Regular cardiac myocyte (primary cell): ENCODE measurements at places on chromosomes 3 and 15. TPM values are rescaled to one million over a fixed set of nuclear protein-coding genes. Genes with fewer than 3 reads are reported as not detected.

Gene GP5
- 0.19 and 1.1 TPM in 2 replicates for total RNA-seq

Gene ASB14
- not detected in 2 replicates for total RNA-seq

Gene DLL4
- total RNA-seq, result 0.28 and 0.38 TPM in 2 replicates

Gene PRSS50
- not detected in 2 replicates for total RNA-seq

Gene LRRC49
- 12.4 and 13.0 TPM in 2 replicates for total RNA-seq

Gene FETUB
- not detected in 2 replicates for total RNA-seq

Gene TMC3
- total RNA-seq, result 0.19 and 3.9 TPM in 2 replicates

Gene P3H2
- total RNA-seq, result 37.2 and 56.0 TPM in 2 replicates

Gene EIF4A2
- 847 and 2,167 TPM in 2 replicates for total RNA-seq

Gene VGLL3
- total RNA-seq, result 34.9 and 88.2 TPM in 2 replicates

Gene DNAH12
- under 0.01 and 0.28 TPM in 2 replicates for total RNA-seq

Gene XCR1
- not detected in 2 replicates for total RNA-seq

Gene ADAMTS7
- total RNA-seq, result 12.8 and 18.6 TPM in 2 replicates

Gene LMAN1L
- total RNA-seq, result not detected in 2 replicates

Gene NOX5
- under 0.01 and 0.28 TPM in 2 replicates for total RNA-seq

Gene PDZRN3
- total RNA-seq, result 24.9 and 32.7 TPM in 2 replicates

Gene PLAAT1
- 0.56 TPM in 1 of 2 replicates, not detected in the other for total RNA-seq

Gene KY
- total RNA-seq, result 0.56 and 0.96 TPM in 2 replicates

Gene UCN2
- total RNA-seq, result 0.58 and 0.85 TPM in 2 replicates

Gene GCSAM
- not detected in 2 replicates for total RNA-seq

Gene OCA2
- not detected in 2 replicates for total RNA-seq

Gene GRAMD1C
- 3.7 and 7.5 TPM in 2 replicates for total RNA-seq

Gene HCLS1
- 0.77 and 1.7 TPM in 2 replicates for total RNA-seq

Gene PLA1A
- total RNA-seq, result not detected in 2 replicates

Gene SOX14
- total RNA-seq, result not detected in 2 replicates

Gene LRCH3
- total RNA-seq, result 31.6 and 32.4 TPM in 2 replicates

Gene ARHGEF26
- total RNA-seq, result 1.1 and 4.0 TPM in 2 replicates

Gene PCBP4
- total RNA-seq, result 35.0 and 66.1 TPM in 2 replicates

Gene LXN
- 120 and 135 TPM in 2 replicates for total RNA-seq

Gene CHRFAM7A
- total RNA-seq, result 0.19 and 0.28 TPM in 2 replicates

Gene SEMA5B
- total RNA-seq, result under 0.01 and 0.28 TPM in 2 replicates

Gene MAP1A
- 39.5 and 44.3 TPM in 2 replicates for total RNA-seq

Gene PLIN1
- under 0.01 and 0.28 TPM in 2 replicates for total RNA-seq

Gene ACKR4
- 0.96 and 6.8 TPM in 2 replicates for total RNA-seq

Gene GOLGA8K
- total RNA-seq, result 0.28 TPM in 1 of 2 replicates, not detected in the other

Gene PLOD2
- 639 and 1,238 TPM in 2 replicates for total RNA-seq

Gene ONECUT1
- not detected in 2 replicates for total RNA-seq

Gene COMMD2
- 20.7 and 22.8 TPM in 2 replicates for total RNA-seq

Gene PIGBOS1
- total RNA-seq, result 5.6 and 6.5 TPM in 2 replicates

Gene CATSPER2
- total RNA-seq, result 0.96 and 1.1 TPM in 2 replicates

Gene KAT2B
- 5.6 and 11.3 TPM in 2 replicates for total RNA-seq

Gene RTP3
- not detected in 2 replicates for total RNA-seq

Gene IMPG2
- total RNA-seq, result under 0.01 and 0.56 TPM in 2 replicates

Gene GRM7
- not detected in 2 replicates for total RNA-seq

Gene FGD5
- total RNA-seq, result 0.58 and 0.85 TPM in 2 replicates

Gene CFAP91
- 0.38 and 0.85 TPM in 2 replicates for total RNA-seq

Gene CHL1
- 0.19 TPM in 1 of 2 replicates, not detected in the other for total RNA-seq

Gene IVD
- total RNA-seq, result 41.7 and 59.4 TPM in 2 replicates

Gene RAD18
- 7.9 and 13.2 TPM in 2 replicates for total RNA-seq
